ENCODE measurements at places on chromosomes 4 and X.

- DNase-seq: no peak
These were observed 51.6 kb upstream of the PDLIM5 start for GRCh38 chr4:94400191-94400590.

DNA sequence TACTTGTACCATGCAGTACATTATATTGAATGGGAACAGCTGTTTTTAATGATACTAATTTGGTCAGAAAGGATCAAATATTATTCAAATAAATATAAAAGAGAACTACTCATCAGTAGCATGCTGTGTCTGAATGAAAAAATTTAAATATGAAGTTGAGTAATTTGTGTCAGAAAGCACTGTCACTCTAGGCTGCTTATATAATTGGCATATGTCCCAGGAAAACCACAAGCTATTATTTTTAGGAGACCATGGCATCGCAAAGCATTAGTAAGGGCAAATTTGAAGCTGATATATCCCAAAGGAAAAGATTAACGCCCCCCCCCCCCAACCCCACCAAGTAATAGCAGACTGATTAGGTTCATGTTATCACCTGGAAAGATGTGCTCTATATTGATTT, 388.5 kb upstream of the SPANXN4 start:
- no peak for DNase-seq

- no peak for DNase-seq
These were observed 136.8 kb upstream of the PDLIM3 start for GRCh38 chr4:185672151-185672550.

GRCh38 chrX:51894697-51895336, 1.4 kb downstream of the MAGED1 start:
- DNase-seq: no peak

DNA sequence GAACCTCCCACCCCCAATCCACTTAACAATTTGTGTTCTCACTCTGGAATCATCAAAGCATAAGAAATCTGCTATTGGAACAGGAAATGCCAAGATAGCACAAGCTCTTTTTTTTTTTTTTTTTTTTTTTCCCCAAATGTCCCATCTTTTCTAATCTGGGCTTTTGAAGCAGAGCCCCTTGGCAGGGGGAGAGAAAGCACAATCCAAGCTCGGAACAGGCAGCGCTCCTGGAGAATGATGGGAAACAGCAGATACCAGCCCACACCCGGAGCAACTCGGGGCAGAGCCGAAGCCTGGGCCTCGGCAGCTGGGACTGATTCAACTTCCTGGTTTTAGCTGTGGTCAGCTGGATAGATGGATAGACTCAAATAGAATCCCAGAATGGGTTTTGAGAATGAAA, 235.1 kb downstream of the QDPR start:
- DNase-seq: no peak
